Skin of body (tissue), 3 donors: ENCODE measurements at places on chromosomes 2 and 18.
A peak's percentile ranks its signal among the peaks of the same experiment; 100 is the strongest.

- DNase-seq = peak; percentile 15
Observed at GRCh38 chr18:5895876-5896740, 786 bp upstream of the TMEM200C start.

GRCh38 chr18:47075098-47075883 lies 39.9 kb upstream of the ELOA2 start:
- no peak for DNase-seq

DNA sequence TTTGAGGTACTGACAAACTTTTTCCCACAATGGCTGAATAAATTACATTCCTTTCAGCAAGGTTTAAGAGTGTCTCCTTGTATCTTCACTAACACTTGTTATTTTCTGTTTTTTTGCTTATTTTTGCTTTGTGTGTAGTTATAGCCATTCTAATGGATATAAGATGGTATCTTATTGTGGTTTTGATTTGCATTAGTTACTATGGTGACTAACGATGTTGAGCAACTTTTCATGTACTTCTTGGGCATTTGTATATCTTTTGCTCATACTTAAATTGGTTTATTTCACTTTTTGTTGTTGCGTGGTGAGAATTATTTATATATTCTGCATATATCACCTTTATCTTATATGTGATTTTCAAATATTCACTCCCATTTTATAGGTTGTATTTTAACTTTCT lies 79.9 kb upstream of the FSIP2 start:
- DNase-seq = no peak

GRCh38 chr2:4258563-4258962 lies 555.2 kb downstream of the DCDC2C start:
- no peak for DNase-seq

DNA sequence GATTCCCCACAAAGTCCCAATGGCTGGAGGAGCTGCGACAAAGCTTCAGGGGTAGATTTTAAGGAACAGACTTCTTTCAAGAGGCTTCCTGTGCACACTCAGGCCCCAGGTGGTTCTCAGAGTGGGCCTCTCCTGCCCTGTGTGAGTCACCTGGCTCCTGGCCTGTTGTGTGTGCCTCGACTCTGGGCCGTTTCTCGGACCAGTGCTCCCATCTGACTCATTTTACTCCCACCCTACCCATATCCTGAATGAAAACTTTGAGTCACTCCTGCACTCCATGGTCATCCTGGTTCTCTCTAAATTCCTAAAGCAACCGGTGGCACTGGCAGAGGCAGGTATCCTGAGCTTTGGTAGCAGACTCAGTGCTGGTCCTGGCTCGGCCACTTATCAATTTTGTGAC lies 84.1 kb downstream of the CELF4 start:
- DNase-seq = no peak

GRCh38 chr18:55269622-55270021 lies 310.4 kb upstream of the CCDC68 start:
- no peak for DNase-seq

- no peak for DNase-seq
Observed at GRCh38 chr18:318791-319291, 51.0 kb upstream of the THOC1 start.

DNA sequence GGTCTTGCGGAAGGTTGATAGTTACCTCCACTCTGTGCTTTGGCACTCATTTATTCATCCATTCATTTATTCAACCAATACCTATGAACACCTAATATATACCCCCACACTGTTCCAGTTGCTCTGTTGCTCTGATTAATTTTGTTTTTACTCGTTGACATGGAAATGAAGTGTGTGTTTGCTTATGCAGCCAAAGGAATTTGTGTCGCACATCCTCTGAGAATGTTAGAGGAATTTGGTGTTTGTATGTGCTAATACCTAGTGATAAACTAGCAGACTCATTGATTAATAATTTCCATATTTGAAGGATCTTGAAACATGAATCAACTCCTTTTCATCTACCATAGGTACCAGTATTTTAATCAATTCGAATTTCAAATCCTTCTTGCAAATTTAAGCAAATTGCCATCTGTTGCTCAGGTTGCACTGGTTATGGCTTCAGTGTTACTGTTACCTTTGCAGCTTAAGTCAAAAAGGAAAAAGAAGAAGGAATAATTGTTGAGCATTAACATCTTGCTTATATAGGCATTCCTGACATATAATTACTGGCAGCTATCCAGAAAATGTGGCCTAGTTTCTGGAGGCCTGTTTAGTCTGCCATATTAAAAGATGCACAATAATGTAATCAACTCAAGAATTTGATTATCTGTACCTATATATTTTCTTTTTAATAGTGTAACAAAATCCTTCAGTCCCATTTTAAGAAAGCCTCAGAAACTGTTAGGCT lies 25.7 kb upstream of the CRIM1 start:
- DNase-seq = peak; percentile 51

- DNase-seq = no peak
Observed at GRCh38 chr2:74186038-74186437, 7.4 kb upstream of the MOB1A start.

DNA sequence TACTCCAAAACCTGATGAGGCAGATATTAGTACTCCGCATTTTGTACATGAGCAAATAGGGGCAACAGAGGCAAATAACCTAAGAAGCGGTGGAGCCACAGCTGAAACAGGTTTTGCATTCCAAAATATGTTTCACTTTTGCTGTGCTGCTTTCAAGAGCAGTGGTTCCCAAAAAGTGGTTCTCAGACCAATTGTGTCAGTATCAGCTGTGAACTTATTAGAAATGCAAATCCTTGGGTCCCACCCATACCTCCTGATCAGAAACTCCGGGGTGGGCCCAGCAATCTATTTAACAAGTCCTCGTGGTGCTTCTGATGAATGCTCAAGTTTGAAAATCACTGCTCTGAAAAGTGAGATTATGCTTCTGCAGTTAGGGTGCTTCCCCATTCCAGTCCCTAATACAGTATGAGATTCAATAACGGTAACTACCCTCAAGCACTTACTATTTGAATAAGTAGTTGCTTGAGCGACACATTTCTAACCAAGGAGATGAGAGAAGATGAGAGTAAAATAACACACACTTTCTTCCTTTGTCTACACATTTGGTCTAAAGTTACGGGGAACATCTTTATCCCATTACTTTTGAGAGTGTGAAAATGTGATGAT lies 17.8 kb upstream of the TCF4 start:
- no peak for DNase-seq
